Naive thymus-derived CD8-positive, alpha-beta T cell (primary cell): ENCODE measurements at places on chromosomes 1 and 21.

GRCh38 chr1:67830226-67830625, 3.0 kb downstream of the GNG12 start:
- DNase-seq: no peak

DNA sequence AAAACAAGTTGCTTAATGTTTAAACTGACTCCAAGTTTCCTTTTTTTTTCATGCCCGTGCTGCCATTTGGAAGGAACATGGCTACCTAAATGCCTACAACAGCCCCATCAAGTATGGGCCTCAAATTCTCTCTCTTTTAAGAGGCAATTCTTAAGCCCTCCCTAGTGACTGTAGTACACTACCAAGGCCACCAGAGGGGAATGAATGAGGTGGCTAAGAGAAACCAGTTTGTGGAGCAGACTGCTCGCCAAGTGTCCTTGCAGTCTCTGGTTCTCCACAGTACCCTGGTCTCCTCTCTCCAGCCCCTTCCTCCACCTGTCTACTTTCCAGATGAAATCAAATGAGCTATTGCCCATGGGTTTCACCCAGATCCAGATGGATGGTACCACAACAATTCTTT, 1809.6 kb downstream of the BRINP3 start:
- no peak for DNase-seq

GRCh38 chr1:101059945-101060542, 34.5 kb upstream of the DPH5 start:
- no peak for DNase-seq

DNA sequence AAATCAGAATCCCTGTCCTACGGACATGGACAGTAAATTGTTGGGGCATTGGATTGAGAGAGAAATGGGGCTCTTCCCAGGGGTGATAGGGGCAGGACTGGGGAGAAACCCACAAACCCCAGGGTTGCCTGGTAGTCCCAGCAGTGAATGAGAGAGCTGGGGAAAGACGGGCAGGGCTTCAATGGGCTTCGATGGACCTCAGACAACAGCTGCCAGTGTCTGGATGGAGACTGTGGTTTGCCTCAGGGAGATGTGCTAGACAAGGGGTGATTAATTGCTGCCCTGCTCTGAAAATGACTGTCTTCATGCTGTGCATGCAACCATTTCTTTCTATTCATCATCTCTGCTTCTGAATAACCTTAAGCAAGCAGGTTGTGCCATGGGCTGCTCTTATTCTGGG, 7.4 kb downstream of the GPR25 start:
- DNase-seq: no peak

DNA sequence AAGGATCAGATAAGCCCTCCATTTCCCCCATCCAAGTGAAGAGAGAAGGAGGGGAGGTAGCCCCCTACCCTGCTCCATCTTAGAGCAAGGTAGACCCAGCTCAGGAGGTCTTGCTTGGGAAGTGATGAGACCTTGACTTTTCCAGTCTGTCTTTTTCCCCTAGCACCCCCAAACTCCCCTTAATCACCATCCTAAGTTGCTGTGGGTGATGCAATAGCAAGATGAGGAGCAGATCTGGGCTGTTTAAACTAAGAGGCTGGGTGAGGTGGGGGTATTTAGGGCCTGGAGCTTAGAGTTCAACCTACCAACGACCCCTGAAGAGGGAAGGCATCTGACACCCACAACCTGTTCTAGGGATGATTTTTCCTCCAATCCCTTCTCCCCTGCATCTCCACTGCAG, 1.7 kb downstream of the ATP1A2 start:
- no peak for DNase-seq

GRCh38 chr1:2230781-2231531, 2.8 kb downstream of the SKI start:
- peak; percentile 44 for DNase-seq

- no peak for DNase-seq
These were observed 11.7 kb downstream of the GADD45A start for GRCh38 chr1:67696708-67697107.

- DNase-seq: no peak
These were observed 638 bp upstream of the TUFT1 start for GRCh38 chr1:151539321-151540020.

DNA sequence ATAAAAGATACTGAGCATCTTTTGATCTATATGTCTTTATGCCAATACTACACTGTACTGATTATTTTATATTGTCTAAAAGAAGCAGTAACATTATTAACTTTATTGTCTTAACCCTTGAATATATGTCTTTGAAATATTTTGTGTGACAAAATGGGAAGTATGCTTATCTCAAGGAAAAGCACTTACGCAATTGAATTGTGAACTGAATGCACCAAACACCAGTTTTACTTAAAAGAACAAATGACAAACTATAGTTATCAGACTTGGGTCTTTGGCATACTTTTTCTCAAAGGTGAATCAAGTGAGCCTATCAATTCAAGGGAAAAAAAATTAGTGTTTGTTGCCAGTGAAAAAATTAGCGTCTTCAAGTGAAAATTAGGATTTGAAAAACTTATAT, 9.2 kb upstream of the SLC6A9 start:
- DNase-seq: no peak

DNA sequence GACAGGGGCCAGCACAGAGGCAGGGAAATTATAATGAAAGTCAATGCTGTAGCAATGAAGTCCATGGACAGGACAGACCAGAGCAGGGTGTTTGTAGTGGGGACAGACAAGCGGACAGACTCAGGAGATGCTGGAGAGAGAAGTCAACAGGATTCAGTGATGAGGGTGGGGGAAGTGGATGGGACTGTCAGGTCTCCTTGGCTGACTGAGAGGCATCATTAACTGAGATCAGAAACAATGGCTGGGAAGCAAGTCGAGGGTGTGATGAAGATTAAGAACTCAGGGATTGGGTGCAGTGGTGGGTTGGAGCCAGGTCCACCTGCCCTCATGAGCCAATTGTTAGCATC, 25.5 kb downstream of the CD58 start:
- DNase-seq: no peak
